NCI-H69 (cell line): ENCODE measurements at places on chromosomes 6 and 20.

DNA sequence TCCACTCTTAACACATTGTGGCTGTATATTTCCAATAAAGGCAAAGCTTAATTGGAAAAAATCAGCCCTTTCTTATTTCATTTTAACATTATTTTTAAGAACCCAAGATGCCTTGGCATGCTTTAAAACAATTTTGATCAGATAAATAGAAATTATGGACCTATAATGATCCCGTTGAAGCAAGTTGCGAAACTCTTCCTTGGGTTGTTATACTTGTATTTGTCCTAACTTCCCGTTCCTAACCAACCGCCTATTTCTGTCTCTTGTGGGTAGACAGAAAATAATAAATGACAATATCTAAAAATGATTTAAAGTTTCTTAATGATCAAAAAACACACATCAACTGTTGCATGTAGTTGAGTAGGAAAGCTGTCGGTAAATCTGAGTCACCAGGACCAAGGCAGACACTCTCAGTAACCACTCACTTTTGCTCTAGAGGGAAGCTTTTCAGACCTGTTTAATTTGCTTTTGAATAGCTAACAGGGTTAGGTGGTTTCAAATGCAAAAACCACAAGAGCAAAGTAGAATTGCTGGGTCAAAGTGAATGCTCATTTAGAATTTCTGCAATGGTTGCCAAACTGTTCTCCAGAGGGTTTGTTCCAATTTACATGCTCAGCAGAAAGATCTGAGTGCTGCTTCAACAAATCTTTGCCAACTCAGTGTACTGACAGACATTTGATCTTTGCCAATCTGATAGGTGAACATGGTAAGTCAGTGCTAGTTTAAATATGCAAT lies 34.2 kb upstream of the KCNK5 start:
- DNase-seq, result no peak

DNA sequence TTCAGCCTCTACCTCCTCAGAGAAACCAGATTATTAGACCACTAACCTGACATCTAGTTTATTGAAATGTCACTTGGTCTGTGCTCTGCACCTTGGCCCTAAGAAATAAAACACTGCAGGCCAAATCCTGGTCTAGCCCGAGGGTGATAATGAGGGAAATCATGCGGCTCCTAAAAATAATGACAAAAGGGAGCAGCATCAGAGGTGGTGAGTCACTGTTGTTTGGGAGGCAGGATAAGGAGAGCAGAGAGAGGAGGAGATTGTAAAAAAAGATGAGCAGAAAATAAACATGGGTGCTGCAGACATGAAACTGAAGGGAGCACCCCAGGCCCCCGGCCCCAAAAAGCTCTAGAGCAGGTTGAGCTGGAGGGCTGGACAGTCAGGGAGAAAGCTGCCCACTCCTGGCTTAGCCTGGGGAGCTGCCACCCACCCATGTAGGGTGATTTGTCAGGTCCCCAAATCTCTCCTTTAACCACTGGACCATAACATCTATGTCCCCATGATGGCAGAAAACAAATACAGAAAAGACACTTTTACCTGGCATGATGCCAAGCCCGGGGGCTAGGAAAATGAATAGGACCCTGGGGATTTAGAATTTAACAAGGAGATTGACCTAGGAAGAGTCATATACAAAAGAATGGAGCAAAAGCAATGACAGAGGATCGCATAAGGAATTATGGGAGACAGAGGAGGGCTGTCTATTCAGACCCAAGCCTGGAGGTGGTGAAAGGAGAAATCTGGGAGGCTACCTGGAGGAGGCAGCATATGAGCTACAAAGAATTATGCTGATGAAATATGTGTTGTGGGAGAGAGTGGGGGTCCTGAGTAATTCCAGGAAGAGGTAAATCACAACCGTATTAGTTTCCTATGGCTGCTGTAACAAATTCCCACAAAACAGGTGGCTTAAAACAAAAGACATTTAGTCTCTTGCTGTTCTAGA lies 103.7 kb downstream of the SNAP25 start:
- DNase-seq, result peak; percentile 84

DNA sequence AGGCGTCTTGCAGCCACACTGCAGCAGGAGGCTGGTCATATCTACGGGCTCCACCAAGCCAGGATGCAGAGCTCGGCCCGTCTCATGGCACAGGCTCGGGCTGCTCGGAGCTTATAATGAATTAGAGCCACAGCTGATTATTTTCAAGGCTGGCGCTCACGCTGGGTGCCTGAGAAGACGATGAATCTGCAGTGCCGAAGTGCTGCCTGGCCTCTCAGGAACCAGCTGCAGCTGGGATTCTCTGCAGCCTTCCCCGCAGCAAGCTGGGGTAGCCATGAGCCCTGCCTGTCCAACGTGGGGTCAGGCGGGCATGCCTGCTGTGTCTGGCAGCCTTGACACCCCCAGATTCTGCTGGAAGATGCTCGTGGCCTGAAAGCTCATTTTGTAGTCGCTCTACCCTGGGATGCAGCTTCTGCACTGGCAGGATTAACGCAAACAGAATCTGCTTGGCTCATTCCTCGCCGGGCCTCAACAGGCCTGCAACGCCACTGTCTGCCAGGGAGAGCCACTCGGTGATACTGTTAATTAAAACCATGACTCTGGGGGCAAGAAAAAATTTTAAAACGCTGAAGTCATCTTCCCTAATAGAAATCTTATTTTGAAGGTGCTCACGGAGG lies 104.3 kb downstream of the CDH26 start:
- DNase-seq, result no peak

- DNase-seq, result no peak
Measured at GRCh38 chr20:18790787-18791186, 22.8 kb upstream of the SCP2D1 start.

GRCh38 chr6:166567107-166567506 lies 19.4 kb downstream of the RAMACL start:
- no peak for DNase-seq

DNA sequence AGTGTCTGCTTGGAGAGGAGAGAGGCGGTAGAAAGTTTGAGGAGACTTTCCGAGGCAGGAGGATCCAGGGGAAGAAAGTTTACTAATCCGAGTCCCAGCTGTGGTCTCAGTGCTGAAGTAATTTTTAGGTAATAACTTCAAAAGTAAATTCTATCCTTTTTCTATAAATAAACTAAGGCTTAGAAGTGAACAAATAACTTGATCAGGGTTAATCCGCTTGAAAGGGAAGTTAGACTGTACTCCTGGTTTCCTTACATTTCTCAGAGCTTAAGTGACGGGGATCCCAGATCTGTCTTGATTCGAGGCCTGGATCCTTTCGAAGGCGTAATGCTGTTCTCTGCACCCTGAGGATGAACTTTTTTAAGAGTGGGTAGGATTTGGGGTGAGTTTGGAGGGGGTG lies 2.6 kb downstream of the STK35 start:
- no peak for DNase-seq

- DNase-seq, result no peak
Measured at GRCh38 chr20:651713-652614, 1.0 kb downstream of the SRXN1 start.

DNA sequence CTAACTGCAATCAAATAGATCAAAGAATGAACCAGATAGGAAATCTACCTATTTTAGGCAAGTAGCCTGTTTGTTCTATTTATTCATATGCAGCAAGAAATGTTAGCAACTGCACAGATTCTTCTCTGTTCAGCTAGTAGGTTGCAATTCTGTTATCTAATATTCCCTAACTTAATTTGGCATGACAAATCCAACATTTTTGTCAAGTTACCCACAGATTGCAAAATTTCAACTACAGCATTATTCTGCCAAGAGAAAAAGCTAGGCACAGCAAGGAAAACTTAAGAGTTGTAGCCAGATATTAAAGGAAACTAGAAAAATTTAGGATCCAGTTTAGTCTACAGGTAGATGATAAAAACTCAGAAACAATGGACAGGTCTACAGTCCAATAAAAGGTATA lies 104.4 kb upstream of the SYNCRIP start:
- DNase-seq, result no peak

GRCh38 chr6:150301846-150302519 lies 66.8 kb upstream of the IYD start:
- peak; percentile 9 for DNase-seq

GRCh38 chr6:143221698-143222097 lies 161.0 kb downstream of the AIG1 start:
- no peak for DNase-seq

DNA sequence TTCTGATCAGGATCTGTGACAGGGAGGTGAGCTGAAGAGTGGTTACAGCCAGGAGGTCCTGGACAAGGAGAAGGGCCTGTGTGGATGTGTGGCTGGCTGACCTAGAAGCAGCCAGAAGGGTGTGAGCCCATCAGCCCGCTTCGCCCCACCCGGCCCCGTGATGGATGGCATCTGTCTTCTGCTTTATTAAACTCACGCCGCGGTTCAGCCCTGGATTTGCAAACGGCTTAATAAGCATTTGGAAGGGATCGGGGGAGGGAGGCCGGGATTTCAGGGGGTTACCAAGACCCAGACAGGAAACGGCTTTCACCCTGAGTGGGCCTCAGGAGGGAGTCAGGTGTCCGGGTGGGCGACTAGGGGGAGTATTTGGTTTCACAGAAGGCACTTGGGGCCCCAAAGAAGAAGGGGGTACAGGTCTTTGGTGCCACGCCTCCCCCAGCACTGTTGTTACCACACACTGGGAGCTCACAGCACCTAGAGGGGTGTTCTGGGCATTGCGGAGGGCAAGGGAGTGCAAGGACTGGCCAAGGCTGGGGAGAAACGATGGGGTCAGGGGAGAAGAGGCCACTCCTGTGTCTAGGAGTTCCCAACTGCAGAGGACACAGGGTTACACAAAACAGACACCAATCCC lies 53.8 kb upstream of the FOXP4 start:
- DNase-seq, result peak; percentile 48

DNA sequence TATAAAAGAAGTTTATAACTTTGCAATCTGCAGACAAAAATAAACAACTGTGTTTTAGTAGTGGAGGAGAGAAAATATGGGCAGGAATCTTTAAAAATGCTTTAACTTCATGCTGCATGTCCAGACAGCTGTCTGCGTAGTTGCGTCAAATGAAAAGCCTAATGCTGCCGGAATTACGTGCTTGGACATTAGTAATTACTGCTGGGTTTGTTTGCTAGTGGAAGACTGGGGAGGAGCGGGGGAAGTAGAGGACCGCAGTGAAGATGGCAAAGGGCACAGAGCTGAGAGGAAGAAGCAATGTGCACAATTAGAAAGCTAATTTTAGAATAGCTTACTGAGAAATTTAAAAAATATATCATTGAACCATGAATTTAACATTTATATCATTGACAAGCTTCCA lies 2.4 kb downstream of the SNAP25 start:
- DNase-seq, result peak; percentile 84

DNA sequence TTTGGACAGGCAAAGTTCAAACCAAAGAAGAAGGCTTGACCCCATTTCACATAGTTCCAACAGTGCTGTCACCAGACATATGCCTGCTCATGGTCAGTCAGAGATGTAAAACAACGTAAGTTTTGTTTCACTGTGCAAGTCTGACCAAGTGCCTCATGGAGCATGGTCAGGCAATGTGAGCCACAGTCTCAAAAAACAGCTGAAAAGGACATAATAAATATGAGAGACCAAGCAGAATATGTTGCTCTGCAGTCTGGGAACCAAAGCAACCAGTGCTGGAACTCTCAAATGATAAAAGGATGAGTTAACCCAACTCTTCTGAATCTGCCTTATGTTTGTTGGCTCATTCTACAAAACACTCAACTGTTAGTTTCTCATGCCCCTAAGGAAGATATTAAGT lies 39.9 kb upstream of the DST start:
- DNase-seq, result no peak

DNA sequence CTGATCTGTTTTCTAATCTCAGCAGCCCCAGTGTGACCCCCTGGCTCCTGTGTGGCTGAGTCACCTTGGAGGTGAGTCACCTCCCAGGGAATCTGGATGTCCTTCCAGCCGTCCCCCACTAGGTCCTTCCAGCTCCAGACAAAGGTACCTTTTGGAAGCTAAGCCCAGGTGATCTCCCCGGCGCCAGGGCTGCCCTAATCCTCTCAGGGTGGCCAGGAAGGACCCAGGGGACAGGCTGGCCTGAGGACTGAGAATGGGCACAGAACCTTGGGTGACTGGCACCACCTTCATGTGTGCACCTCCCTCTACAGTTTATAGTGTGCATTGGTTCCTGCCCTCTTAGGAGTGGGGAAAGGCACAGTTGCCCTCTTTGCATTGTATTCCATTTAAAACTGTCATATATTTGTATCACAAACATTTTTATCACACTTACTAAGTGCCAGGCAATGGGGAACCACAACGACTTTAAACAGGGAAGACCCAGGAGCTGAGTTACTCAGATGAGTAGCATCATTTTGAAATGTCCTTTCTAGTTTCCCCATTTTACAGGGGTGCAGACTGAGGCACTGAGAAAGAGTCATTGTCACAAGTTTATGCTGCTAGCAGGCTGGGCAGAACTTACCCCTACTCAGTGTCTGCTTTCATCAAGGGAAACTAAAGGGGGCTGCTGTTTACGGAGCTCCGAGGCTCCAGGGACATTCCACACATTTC lies 2.6 kb upstream of the BPIFB4 start:
- no peak for DNase-seq

- DNase-seq, result no peak
Measured at GRCh38 chr6:157038610-157039009, 261.4 kb downstream of the ARID1B start.

GRCh38 chr20:18057994-18058349 lies 256 bp upstream of the OVOL2 start:
- DNase-seq, result peak; percentile 88

DNA sequence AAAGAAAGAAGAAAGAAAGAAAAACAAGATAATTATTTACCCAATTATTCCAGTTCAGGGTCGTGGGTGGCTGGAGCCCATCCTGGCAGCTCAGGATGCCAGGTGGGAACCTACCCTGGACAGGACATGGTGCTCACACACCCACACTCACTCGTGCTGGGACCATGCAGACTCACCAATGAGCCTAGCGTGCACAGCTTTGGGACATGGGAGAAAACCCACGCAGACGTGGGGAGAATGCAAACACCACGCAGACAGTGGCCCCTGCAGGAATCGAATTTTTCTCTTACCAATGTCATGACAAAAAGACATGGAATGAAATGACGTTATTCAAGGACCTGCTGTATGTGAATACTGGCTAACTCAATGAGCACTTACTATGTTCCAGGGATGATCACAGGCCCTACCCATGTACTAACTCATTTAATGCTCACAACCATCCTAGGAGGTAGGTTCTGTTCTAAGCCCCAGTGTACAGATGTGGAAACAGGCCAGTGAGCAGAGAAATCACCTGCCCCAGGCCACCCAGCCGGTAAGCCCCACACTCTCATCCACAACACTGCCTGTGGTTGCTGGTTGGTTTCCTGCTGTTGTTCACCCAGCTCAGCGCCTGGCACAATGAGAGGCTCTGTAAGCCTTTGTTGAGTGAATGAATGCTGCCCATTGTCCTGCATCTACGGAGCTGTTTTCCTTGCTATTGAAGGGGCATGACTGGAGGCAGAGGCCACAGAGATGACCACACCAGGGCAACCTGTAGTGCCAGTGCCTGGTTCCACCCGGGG lies 6.8 kb upstream of the PI16 start:
- DNase-seq, result peak; percentile 24

DNA sequence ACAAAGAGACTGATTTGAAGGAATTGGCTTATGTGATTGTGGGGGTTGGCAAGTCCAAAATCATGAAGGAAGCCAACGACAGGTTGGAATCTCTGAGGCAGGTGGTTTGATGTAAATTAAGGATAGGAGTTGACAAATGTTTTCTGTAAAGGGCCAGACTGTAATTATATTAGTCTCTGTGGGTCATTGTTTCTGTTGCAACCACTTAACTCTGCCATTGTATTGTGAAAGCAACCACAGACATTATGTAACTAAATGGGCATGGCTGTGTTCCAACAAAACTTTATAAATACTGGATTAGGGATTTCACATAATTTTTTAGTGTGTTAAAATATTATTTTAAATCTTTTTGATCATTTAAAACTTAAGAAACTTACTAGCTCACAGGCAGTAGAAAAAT lies 199.2 kb upstream of the MYLIP start:
- DNase-seq, result peak; percentile 33
